ENCODE measurements at places on chromosomes 12 and 14. TPM values are rescaled to one million over a fixed set of nuclear protein-coding genes. Genes with fewer than 3 reads are reported as not detected.

- DNase-seq, result no peak
These were observed 28.9 kb downstream of the DNAH10 start for GRCh38 chr12:123790905-123791467.

Gene KRT82
- not detected for total RNA-seq

Gene AGAP2
- 9.0 TPM for total RNA-seq

DNA sequence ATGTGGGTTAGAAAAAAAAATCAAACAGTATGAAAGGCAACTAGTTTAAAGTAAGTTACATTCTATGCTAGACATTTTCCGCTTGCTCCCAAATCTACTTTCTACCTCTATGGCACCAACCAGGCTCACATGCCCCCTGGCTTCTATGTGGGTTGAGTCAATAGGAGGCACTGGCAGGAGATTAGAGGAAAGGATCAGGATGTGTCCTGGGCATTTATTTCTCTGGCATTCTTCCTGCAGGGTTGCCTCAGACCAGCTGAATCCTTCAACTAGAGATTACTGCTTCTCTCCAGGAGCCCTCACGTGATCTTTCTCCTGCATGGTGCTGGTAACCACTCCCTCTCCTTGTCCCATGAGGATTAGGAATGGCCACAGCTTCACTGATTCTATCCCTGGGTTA, 14.9 kb upstream of the CCDC60 start:
- DNase-seq, result peak; percentile 9

GRCh38 chr12:117119592-117120198, 20.5 kb upstream of the TESC start:
- no peak for DNase-seq

Gene ALG10B
- total RNA-seq, result 0.37 TPM

Gene NID2
- total RNA-seq, result 31.0 TPM

- no peak for DNase-seq
These were observed 12.2 kb downstream of the TMTC2 start for GRCh38 chr12:82698708-82699564.

Gene CLEC6A
- total RNA-seq, result not detected

Gene TAS2R13
- 1.5 TPM for total RNA-seq

Measured in transverse colon (tissue), 4 donors.